GM03348 (cell line): ENCODE measurements at places on chromosomes 13 and 19.

DNA sequence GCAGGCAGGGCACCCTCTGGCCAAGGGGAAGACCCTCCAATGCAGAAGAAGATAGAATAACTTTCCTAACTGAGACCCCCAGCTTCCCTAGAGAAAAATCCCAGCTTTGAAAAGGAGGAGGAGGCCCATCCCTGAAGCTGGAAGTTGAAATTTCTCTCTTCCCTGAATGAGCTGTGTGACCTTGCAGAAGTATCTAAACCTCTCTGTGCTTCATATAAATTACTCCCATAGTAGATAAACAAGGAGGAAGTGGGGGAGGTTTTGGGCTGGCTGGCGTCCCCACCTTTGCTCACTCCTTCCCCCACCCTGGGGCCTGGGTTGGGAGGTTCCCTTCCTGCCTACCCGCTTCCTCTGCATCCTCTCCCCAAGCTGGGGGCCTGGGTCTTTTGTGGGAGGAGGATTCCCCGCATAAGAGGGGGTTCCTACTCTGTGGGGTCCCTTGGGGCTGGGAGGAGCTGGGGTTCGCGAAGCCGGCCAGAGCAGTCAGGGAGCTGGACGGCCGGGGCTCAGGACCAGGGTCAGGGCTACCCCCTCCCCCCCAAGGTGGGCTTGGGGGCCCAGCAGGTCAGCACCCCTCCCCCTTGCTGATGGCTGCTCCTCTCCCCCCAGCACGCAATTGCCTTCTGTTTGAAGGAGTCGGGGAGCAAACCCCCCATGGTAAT lies 11.7 kb downstream of the CAMSAP3 start:
- DNase-seq, result no peak

DNA sequence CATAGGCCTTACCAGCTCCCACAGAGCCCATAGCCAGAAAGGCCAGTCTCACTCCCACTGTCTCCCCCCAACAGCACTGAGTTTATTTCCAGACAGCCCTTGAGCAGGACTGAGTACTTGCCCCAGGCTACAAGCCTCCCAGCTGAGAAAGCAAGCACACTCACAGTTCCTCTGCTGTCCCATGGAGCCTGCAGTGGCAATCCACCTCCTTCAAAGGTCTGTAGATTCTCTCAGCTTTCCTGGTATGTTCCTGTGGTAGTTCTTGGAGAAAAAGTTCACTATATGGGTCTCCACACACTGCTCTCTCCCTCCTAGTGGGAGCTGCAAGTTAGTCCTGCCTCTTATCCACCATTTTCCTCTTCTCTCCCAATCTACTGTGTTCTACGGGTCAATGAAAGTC lies 728.7 kb downstream of the DIAPH3 start:
- no peak for DNase-seq

GRCh38 chr19:17687141-17687856 lies 855 bp downstream of the UNC13A start:
- no peak for DNase-seq

DNA sequence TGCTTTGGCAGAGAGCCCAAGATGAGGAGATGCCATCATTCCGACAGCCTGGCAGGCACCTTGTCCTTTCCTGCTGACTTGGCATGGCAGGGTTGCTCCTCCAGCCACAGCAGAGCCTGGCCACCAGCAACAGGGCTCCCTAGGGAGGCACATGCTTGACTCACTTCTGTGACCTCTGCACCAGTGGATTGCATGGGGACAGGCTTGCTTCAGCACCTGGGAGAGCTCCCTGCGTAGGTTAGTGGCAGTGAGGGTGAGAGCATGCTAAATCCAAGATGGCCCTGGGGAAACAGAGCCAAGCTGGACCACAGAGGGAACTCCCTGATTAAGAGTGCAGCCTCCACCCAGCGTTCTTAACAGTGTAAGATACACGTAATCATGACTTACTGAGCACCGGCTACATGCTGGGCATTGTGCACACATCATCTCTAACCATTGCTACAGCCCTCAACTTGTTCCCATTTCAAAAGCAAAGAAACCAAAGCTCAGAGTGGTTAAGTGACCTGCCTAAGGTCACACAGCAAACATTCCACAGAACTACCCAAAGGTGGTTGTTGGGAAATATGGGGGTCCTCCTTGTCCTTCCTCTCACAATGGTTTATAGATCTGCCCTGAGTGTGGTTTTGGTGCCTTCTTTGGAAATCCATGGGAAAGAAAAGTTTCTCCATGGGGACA lies 116.6 kb upstream of the UQCRFS1 start:
- peak; percentile 27 for DNase-seq

- no peak for DNase-seq
Observed at GRCh38 chr19:30968210-30968609, 381.0 kb downstream of the TSHZ3 start.

DNA sequence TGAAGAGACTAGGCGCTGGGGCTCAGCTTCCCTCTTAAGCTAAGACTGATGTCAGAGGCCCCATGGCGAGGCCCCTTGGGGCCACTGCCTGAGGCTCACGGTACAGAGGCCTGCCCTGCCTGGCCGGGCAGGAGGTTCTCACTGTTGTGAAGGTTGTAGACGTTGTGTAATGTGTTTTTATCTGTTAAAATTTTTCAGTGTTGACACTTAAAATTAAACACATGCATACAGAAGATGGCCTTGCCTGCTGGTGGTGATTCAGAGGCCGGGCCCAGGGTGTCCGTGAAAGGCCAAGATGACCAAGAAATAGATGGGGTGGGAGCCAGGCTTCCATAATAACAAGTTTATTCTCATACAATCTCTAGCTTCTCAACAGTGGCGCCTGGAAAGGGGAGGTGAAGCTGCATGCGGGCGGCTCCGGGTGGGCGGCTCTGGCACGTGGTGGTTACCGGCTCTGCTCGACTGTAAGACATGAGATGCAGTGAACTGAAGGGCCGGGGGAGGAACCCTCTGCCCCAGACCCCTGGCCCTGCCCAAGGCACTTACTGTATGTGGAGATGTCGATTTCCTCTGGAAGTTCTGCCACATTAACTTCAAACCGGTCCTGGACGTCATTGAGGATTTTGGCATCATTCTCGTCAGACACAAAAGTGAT lies 10.5 kb downstream of the DDX39A start:
- DNase-seq, result no peak

DNA sequence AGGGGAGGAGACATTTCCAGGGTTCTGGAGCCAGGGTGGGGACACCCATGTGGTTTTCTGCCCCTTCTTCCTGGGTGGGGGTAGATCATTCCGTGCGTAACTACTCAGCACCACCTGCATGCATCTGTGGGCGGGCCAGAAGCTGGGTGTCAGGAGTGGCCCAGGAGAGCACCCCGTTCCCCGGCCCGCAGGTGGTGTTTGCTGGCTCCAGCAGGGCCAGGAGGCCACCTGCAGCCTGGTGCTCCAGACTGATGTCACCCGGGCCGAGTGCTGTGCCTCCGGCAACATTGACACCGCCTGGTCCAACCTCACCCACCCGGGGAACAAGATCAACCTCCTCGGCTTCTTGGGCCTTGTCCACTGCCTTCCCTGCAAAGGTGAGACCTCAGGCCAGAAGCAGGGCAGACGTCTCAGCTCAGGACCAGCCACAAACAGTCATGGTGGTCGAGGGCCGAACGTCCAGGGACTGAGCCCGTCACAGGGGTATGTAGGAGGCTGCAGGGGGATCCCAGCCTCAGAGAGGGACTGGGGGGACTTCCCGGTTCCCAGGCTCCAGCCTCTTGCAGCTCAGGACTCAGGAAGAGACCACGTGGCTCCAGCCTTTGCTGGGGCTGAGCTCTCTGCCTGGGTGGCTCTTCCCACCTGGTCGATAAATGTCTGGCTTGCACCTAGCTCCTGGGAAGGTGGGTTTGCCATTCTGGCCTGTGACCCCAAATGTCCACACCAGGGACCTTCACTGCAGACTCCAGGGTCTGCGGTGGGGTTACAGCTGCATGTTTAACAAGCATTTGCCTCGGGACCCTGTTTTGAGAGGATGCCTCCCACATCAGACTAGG lies 1.6 kb downstream of the FSTL3 start:
- DNase-seq, result no peak

DNA sequence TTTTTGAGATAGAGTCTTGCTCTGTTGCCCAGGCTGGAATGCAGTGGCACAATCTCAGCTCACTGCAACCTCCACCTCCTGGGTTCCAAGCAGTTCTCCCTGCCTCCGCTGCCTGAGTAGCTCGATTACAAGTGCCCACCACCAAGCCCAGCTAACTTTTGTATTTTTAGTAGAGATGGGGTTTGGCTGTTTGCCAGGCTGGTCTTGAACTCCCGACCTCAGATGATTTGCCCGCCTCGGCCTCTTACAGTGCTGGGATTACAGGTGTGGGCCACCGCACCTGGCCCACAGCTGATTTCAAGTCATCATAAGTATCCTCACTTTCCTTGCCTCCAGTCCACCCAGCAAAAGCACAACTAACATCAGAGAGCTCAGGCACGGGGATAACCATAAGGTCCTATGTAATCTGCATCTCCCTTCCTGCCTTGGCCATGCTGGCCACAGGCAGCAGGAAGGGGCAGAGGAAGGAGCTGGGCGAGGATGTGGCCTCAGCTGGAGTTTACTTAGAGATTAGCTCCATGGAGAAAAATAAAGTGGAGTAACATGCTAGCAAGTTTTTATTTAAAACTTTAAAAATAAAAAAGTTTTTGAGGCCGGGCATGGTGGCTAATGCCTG lies 22.9 kb upstream of the ADGRE1 start:
- no peak for DNase-seq

- no peak for DNase-seq
Observed at GRCh38 chr13:29005763-29006120, 185.6 kb downstream of the MTUS2 start.

DNA sequence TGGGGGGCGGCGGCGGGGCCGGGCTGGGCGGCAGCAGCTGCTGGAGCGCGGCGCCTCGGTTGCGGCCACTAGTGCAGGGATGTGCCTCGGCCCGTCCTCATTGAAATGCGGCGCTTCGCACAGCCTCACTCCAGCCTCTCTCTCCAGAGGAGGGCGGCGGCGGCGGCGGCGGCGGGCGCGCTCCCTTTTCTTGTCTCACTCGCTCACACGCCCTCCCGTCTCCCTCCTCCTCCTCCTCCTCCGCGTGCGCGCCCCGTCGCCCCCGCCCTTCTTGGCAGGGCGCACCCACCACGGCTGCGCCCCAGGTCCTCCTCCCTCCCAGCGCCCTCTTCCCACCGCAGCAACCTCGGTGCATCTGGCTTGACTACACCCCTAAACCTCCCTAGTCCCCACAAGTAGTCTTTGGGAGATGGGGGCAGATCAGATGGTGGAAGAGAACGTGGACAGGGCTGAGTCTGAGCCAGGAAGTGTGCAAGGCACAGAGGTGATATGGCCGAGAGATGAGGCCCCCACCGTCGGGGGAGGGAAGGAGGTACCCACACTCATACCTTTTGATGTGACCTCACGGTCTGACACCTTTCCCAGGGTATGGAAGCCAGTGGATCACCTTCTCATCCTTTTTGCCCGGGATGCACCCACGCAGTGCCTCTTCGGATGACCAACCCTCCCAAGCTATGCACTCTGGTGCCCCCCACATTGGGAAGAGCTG lies at the start of gene DCLK1:
TSS of gene DCLK1 (minus strand) at position 161 of the 709 bp plus-strand sequence.
- DNase-seq, result peak; percentile 44

DNA sequence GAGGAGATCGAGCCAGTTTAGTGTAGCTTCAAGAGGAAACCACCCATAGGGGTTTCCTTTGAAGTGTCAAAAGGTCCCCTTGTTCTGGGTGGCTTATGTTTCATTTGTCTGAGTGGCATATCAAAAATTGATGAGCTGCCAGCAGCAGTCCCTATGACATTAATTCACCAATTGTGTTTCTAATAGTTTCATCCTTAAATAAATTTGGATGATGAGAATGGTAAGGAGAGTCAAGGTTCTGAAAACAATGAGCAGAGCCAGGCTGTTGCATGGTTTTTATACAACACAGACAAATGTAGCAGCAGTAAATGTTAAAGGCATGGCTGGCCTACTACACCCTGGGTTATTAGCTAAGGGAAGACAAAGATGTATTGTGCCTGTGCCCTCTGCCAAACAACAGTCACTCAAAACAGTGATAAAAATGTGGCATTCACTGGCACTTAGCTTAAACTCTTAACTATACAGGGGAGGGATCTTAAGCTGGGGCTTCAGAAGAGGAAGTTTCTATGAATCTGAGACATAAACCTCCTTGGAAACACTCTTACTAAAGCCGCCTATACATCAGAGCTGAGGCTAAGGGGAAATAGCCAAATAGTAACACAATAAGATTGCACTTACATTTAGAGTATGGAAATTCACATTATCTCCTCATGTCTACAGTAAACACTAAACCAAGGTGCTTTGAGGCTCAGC lies 200.5 kb downstream of the POU4F1 start:
- DNase-seq, result no peak
